NCI-H345 (cell line): ENCODE measurements at places on chromosomes 6 and 20.

DNA sequence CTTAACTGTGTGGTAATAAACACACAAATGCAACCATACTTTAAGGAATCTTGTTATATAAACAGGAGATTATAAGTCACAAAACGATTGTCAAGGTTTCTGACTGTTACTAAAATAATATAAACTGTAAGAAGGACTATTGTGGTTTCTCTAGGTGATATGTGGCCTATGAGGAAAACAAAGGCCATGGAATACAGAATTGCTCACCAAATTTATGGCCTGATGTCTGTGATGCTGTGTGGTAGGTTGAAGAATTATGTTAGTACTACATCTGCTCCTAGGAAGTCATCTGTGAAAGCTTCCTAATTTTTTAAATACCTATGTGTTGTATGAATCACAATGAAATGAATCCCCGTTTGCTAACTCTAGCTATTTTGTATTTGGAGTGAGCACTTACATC lies 875.4 kb upstream of the MAP3K7 start:
- DNase-seq: no peak

DNA sequence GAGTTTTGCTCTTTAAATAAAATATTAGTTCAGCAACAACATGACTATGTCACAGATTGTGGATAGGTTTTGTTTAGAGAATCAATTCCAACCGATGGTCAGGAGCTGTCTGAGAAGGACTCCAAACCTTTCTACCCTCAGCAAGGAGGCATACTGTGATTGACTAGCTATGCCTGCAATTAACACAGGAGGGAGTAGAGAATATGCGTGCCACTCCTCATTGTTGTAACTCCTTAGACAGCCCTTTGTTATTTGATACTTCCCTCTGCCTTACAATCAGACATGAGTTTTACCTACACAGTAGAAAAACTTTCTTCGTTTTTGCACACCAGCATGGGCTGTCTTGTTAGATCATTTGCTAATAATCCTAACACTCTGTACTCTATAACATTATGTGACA lies 796.5 kb downstream of the PRIM2 start:
- DNase-seq: peak; percentile 38

DNA sequence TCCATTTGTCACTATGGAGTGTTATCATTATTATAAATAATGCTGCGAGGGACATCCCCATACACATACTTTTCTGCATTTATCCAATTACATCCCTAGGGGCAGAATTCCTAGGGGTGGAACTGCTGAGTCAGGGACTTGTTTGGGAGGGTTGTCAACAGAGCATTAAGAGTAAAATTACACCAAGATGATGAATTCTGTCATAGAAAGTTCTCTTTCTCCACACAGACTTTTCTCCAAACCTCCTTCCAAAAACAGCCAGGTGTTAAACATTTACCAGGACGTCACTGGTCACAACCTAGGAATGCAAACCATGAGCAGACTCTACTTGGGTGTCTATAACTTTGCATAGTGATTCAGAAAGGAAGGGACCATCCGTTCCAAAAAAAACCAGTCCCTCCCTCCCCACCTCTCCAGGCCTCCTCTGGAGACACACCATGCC lies 95.5 kb downstream of the PRND start:
- no peak for DNase-seq

DNA sequence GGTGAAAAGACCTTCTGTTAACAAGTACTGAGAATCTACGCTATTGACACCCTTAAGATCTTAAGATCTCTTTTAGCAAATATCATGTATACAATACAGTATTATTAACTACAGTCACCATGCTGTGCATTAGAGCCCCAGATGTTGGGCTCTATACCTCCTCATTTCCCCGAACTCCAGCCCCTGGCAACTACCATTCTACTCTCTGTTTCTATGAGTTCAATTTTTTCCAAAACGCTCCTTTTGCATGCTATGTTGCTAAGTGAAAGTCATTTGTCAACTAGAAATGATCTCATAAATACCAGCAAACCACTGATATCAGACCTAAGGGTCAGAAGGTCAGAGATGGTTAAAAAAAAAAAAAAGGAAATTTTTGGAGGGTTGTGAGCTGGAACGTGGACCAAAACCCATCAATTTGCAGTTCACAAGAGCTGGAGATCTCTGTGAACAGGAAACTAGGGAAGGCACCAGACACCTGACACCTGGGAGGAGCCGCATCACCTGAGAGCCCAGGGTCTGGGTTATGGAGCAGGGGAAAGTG lies 122.0 kb upstream of the KCNK16 start:
- DNase-seq: no peak

DNA sequence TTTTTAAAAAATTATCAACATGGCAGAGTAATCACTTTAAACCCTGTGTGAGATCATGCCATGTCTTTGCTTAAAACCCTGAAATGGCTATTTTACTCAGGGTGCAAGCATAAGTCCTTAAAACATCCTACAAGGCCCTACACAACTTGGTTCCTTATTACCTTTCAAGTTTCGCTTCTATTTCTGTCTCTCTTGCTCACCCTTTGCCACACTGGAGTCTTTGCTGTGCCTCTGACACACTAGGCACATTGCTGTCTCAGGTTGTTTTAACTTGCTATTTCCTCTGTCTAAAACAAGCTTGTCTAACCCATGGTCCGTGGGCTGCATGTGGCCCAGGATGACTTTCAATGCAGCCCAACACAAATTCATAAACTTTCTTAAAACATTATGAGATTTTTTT lies 55.6 kb downstream of the KIAA0408 start:
- DNase-seq: no peak

- DNase-seq: no peak
These were observed 11.8 kb upstream of the SFT2D1 start for GRCh38 chr6:166354143-166354542.

GRCh38 chr6:15340775-15341174 lies 94.9 kb downstream of the JARID2 start:
- no peak for DNase-seq

DNA sequence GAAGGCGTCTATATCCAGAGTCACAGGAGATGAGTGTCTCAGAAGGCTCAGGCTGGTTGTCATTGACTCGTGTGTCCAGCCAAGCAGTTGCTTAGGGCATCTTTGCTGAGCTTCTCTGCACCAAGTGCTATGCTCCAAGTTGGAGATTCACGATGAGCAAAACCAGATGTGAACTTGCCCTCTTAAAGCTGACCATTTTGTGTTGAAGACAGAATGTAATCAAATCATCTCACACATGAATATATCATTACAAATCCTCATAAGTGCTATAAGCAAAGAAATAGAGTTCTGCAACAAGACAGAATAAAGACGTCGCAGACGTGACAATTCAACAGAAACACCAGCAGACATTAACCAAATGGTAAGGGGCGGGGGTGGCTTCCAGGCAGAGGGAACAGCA lies 103.9 kb downstream of the ALDH8A1 start:
- no peak for DNase-seq

- peak; percentile 87 for DNase-seq
These were observed 36.5 kb downstream of the WDR27 start for GRCh38 chr6:169665289-169665688.

- DNase-seq: no peak
These were observed 156.6 kb downstream of the OPN5 start for GRCh38 chr6:47938405-47938804.

DNA sequence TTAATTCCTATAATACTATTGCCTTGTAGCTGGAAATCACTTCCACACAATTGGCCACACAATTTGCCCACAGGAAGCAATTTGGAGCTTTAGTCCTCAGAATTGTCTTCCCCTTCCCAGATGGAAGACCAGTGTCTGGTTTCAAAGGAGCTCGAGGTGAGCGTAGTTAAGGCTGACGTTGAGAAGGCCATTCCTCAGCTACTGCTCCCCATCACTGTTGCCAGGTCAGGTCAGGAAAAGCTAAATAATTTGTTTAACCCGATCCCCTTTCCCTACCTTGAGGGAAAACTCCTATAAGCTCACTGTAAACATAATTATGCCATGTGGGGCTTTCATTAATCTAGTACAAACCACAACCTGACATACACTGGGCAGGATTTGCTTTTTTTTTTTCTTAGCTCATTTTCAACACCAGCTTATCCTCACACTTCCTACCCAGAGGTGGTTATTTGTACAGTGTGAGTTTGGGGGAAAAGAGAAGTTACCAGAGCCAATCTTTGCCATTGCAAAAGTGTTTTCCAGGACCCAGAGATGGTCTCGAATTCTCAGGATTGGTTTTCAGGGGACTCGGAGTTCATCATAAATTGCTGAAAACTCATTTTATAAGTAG lies 242.7 kb downstream of the CLIC5 start:
- no peak for DNase-seq

DNA sequence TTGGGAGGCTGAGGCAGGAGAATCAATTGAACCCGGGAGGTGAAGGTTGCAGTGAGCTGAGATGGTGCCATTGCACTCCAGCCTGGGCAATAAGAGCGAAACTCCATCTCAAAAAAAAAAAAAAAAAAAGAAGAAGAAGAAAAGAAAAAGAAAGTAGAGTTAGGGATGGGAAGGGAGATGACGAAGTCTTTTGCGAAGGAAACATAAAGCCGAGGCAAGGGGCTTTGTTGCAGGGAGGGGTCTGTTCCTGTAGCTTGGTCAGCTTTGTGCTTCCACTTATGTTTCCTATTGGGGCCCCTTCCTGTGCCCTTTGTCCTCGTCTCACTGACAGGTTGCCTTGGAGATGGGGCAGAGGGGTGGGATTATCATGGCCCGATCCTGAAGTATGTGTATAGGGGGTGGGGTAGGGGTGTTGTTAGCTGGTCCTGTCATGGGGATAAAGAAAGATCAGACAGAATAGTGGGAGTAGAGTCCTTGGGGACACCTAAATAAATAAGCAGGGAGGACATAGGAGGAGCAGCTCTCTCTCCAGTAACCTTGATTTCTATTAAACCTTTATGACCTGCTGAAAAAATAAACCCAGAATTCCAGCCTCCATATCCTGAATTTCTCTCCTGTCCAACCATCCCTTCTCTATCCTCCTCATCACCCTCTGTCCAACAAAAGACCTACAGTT lies 1.1 kb upstream of the CLIC1 start:
- DNase-seq: peak; percentile 40

DNA sequence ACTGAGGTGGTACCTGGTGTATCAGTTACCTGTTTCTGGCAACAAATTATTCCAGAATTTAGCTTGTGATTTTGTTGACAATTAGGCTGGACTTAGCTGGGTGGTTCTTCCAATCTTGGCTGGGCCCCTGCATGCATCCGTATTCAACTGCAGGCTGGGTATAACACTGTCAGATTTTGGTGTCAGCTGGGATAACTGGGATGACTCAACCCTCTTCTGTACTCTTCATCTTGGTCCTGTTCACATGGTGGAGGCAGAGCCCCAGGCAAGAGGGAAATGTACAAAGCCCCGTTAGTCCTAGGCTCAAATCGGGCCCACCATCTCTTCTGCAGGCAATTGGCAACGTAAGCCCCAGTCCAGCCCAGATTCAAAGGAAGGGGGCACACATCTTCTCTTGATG lies 89.2 kb downstream of the PHACTR3 start:
- DNase-seq: no peak

GRCh38 chr20:12311094-12311865 lies 393.6 kb downstream of the BTBD3 start:
- no peak for DNase-seq

DNA sequence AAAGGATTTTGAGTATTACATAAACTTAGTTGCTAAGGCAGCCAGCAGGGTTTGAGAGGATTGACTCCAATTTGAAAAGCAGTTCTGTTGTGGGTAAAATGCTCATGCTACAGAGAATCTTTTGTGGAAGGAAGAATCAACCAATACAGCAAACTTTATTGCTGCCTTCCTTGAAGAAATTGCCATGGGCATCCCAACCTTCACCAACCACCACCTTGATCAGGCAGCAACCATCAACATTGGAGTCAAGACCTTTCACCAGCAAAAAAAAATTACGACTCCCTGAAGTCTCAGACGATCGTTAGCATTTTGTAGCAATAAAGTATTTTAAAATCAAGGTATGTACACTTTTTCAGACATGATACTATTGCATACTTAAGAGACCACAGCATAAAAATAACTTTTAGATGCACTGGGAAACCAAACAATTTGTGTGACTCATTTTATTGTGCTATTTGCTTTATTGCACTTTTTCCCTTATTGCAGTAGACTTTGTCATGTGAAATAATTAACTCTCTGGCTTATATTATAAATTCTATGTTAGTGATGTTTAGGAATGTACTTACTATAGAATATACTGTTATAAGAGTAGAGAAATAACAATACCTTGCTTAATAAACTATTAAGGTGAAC lies 390.8 kb downstream of the CDKAL1 start:
- no peak for DNase-seq

- no peak for DNase-seq
These were observed 64.7 kb upstream of the HS3ST5 start for GRCh38 chr6:114407426-114408035.

DNA sequence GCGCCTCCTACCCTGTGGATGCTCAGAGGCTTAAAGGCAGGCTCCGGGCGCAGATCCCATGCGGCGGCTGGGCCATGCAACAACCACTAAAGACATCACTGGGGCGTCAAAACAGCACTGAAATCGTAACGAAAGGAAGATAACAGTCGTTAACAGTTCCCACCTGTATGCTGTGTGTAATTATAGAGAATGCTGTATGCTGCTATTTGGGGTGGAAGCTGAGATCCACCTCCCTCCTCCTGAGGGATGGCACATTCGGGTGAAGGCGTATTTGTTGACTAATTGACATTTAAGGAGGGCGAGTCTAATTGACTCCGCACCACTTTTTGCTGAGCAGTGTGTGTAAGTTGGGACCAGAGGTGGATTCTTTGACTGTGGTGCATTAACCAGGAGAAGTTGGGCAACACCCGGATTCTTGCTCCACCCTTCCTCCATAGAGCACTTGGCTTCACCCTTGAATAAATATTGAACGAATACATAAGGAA lies 687 bp downstream of the SLC35A1 start:
- peak; percentile 14 for DNase-seq

DNA sequence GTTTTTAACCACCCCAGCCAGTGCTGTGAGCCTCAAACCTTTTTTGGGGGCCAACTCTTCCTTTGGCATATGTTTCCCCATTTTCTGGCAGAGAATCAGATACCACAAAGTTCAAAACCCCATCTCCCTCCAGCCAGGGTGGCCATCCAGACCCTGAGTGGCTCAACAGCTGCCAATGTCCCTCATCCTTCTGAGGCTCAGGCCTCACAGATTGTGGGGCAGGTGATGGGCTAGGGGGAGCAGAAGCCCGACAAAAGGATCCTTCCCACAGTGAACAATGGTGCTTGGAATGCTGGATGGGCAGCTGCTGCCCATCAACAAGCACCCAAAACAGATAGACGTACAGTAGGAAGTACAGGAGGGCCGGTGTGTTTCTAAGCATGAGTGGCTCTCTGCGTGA lies 42.6 kb upstream of the IL17A start:
- no peak for DNase-seq

DNA sequence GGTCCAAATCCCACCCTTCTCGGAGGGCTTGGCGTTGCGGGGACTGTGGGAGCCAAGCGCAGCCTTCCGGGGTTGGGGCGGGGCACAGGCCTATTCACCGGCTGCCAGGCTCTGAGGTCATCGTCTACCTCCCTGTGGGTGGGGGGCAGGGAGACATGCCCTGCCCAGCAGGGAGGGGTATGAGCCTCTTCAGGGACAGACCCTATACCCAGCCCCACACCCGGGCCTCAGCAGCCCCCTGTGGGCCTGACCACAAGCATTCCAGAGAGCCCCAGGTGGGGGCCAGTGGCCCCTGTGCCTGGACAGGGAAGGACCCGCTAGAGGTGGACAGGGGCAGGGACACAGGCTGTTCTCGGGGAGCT lies 11.6 kb downstream of the LAMA5 start:
- peak; percentile 65 for DNase-seq
